G401 (cell line): ENCODE measurements at places on chromosomes 7 and 10.

DNA sequence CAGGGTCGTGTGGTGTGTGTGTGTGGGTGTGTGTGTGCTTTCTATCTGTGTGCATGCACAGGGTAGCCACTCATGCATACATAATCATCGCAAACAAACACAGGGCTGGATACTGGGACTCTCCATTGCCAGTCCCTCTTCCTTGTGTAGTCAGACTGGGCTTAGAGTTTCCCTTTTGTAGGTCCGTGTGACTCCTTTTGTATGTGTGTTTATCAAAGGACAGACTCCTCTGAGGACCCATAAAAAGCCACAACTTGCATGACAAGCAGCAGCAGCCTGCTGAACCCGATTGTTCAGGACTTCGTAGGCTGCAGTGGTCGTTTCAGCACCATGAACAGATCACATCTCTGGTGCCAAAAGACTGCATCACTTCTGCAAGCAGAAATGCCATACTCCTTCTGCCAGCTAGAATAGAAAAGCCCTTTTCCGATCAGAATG lies 895 bp downstream of the VSTM2A start:
- peak; percentile 10 for DNase-seq

GRCh38 chr7:118158766-118159165 lies 25.2 kb upstream of the LSM8 start:
- DNase-seq: no peak

- DNase-seq: no peak
Measured at GRCh38 chr7:48466713-48467112, 295.5 kb downstream of the ABCA13 start.

DNA sequence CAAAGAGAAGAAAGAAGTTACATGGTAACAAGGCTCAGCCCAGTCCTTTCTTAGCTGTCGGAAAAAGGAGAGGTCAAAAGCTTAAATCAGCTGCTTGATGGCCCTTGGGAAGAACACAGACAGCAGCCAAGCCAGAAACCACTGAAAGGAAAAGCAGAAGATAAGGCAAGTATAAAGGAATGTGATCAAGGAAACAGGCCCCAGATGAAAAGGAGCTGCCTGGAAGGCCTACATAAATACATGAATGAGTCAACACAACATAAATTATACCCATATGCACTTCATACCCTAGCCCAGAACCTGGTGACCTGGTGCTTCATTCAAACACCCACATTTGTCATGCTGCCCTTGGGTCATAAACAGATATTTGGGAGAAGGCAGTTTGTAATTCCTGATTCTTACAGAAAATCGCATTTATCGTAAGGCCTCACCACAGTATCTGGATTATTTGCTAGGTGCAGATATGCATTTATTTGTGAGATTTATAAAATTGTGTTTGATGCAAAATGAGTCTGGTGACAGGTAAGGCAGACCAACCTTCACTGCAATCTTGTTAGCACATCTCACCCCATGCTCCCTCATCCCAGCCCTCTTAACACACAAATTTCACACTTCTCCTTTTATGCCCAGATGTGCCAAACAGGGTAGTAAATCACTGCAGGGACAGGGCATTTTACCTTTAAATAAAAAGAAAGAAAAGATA lies 94.9 kb upstream of the KCNIP2 start:
- DNase-seq: no peak

- no peak for DNase-seq
Measured at GRCh38 chr10:6296828-6297251, 94.1 kb downstream of the PFKFB3 start.

GRCh38 chr7:5425507-5426225 lies 2.0 kb upstream of the TNRC18 start:
- DNase-seq: peak; percentile 95
